ENCODE measurements at places on chromosomes 3 and 15. TPM values are rescaled to one million over a fixed set of nuclear protein-coding genes. Genes with fewer than 3 reads are reported as not detected.

- no peaks in the 10 kb centered on the region for H3K27me3 ChIP-seq
- no peak overlapping the region for H3K4me3 ChIP-seq
- H3K4me1 ChIP-seq: peaks cover 3% of the 10 kb centered on the region
- no peak overlapping the region for H3K27ac ChIP-seq
Observed at GRCh38 chr3:106261396-106261795, 392.6 kb upstream of the CBLB start.

DNA sequence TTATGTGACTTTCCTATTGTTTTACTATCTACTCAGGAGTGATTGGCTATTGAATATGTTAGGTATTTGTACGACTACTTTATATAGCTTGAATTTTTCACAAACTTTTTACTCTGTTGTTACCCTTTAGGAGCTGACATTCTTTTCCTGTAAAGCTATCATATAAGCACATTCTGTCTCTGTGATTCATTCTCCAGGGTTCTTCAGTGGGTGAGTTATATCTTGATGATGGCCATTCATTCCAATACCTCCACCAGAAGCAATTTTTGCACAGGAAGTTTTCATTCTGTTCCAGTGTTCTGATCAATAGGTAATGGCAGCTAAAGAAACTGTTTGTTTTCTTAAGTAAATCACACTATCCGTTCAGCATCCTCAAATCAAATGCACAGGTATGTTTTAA is 10.1 kb upstream of the CAPN3 start:
- DNase-seq: no peak
- H3K27ac ChIP-seq: no peak overlapping the region
- H3K27me3 ChIP-seq: no peaks in the 10 kb centered on the region
- no peaks in the 10 kb centered on the region for H3K4me1 ChIP-seq

GRCh38 chr15:29900237-29901189 is 78.2 kb upstream of the TJP1 start:
- DNase-seq: no peak
- H3K27me3 ChIP-seq: no peaks in the 10 kb centered on the region
- H3K4me1 ChIP-seq: no peaks in the 10 kb centered on the region
- no peak overlapping the region for H3K27ac ChIP-seq

DNA sequence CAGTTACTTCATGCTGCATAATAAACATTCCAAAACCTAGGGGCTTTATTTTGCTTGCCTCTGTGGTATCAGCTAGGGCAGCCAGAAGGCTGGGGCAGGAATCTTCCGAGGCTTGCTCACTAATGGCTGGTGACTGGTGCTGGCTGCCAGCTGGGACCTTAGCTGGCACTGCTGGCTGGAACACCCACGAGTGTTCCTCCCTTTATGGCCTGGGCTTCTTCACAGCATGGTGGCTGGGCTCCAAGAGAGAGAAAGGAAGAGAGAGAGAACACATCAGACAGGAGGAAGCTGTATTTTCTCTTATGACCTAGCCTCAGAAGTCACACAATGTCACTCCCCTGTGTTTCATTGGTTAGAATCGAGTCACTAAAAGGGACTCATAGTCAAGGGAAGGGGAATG is 23.9 kb upstream of the CDCP1 start:
- DNase-seq: no peak
- no peaks in the 10 kb centered on the region for H3K4me1 ChIP-seq
- no peaks in the 10 kb centered on the region for H3K27me3 ChIP-seq
- no peak overlapping the region for H3K27ac ChIP-seq
- no peaks in the 10 kb centered on the region for H3K36me3 ChIP-seq
- H3K4me3 ChIP-seq: no peak overlapping the region

DNA sequence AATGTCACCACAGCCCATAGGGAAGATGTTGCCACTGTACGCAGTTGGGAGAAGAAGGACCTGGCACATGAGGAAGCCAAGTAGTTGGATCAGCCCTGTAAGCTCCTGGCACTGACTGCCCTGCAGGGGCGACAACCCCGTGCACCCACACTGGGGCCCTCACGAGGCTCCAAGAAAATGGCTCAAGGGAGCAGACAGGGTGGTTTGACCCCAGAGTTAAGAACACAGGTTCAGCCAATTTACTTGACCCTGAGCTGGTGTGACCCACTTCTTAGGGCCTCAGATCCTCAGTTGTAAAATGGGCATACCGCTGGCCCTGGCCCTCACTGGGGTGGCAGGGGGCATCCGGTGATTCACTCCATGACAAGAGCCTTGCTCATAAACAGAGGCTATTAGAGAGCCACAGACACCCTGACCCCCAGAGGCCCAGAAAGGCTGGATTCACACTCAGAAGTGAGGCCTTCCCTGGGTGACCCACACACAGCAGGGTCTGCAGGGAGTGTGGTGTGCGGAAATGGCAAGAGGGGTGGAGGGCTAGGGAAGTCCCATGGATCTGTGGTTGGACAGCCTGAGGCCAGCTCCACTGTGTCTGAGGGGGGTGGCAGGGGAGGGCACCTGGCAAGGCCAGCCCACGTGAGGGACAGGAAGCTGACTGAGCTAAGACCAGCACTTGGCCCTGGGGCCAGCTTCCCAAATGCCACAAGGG is 1.7 kb upstream of the HHATL start:
- H3K27me3 ChIP-seq: no peaks in the 10 kb centered on the region
- no peaks in the 10 kb centered on the region for H3K4me1 ChIP-seq
- no peak overlapping the region for H3K4me3 ChIP-seq

The PCOLCE2 gene
- 16.1 TPM for total RNA-seq

The ZNF654 gene
- total RNA-seq: 10.1 TPM

- H3K4me1 ChIP-seq: no peaks in the 10 kb centered on the region
- no peak overlapping the region for H3K4me3 ChIP-seq
- no peaks in the 10 kb centered on the region for H3K36me3 ChIP-seq
- no peak overlapping the region for H3K27ac ChIP-seq
- no peak for DNase-seq
Observed at GRCh38 chr3:149288655-149289054, 44.8 kb downstream of the TM4SF18 start.

GRCh38 chr3:60475096-60475495 is 776.2 kb downstream of the FHIT start:
- H3K27ac ChIP-seq: no peak overlapping the region
- no peak for DNase-seq
- no peaks in the 10 kb centered on the region for H3K27me3 ChIP-seq
- no peak overlapping the region for H3K4me3 ChIP-seq
- no peaks in the 10 kb centered on the region for H3K4me1 ChIP-seq

GRCh38 chr3:142614059-142614626 is 17.9 kb downstream of the PLS1 start:
- no peaks in the 10 kb centered on the region for H3K36me3 ChIP-seq
- no peak for DNase-seq

DNA sequence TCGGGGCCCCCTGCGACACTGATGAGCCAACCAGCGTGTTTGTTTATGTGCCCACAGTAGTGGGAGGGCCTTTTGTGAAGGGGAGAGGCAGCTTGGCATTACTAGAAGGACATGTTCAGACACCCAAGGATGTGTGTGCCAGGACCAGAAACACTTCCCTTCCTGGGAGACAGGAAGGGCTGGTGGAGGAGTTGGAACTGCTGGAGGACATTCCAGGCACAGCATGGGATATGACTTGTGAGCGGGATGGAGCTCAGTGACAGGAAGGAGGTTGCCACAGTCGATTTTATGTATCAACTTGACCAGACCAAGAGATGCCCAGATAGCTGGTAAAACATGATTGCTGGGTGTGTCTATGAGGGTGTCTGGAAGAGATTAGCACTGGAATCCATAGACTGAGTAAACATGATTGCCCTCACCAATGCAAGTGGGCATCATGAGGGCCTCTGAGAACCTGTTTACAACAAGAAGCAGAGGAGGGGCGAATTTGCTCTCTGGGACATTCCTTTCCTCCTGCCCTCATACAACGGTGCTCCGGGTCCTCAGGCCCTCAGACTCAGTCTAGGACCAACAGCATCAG is 106.4 kb upstream of the TLE3 start:
- H3K27me3 ChIP-seq: no peaks in the 10 kb centered on the region
- H3K4me3 ChIP-seq: no peak overlapping the region
- no peak for DNase-seq
- no peaks in the 10 kb centered on the region for H3K36me3 ChIP-seq
- no peak overlapping the region for H3K27ac ChIP-seq
- H3K4me1 ChIP-seq: no peaks in the 10 kb centered on the region

DNA sequence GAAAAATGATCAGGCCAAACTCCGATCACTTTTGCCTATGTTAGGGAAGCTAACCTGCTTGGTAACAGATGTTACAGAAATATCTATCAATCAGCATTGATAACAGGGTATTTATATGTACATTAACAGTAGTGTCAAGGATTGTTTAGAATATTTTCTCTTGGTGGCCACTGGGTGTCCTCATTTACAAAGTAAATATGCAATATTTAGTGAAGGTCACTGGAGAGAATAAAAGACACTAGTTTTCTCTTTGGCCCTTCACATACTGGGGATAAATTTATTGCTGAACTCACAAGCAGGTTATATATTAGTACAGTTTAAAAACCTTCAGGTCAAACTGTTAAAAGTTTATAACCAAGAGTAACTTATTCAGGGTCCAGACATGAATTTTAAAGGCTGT is 69.0 kb downstream of the TIGIT start:
- H3K27me3 ChIP-seq: no peaks in the 10 kb centered on the region
- H3K27ac ChIP-seq: no peak overlapping the region
- no peaks in the 10 kb centered on the region for H3K36me3 ChIP-seq
- DNase-seq: no peak
- H3K4me3 ChIP-seq: no peak overlapping the region
- H3K4me1 ChIP-seq: peaks cover 7% of the 10 kb centered on the region

DNA sequence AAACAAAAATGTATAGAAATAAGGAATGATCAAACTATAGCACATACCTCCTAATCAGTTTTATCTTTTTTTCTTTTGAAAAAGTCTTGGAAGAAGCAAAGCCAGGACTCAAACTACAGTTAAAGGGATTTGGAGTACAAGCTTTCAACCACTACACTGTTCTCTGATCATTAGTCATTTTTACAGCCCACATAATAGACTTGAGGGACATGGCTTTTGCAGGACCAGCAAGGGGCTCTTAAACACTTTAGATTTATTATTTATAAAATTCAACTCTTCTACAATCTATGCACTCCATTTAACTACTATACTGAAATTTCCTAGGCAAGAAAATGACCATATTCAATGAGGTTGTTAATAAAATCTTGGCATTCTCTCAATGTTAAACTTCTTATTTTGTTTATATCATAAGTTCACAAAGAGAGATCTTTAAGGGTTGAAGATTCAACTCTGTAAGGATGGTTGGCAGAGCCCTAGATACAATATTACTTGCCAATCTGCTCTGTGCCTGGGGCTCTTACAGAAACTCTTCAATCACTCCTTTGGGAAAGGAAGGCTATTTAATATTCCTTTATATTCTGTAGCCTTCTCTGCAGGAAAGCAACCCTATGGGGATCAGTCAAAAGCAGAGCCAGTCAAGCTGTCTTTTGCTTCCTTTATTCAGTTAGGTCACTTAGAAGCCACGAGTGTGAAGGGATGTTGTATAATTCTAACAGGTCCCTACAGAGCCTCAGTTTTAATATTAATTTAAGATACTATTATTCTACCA is 557.7 kb upstream of the SGO1 start:
- no peak for DNase-seq
- no peak overlapping the region for H3K4me3 ChIP-seq
- no peaks in the 10 kb centered on the region for H3K4me1 ChIP-seq
- H3K27me3 ChIP-seq: no peaks in the 10 kb centered on the region
- H3K27ac ChIP-seq: no peak overlapping the region

The PDCD6IP gene
- total RNA-seq: 44.8 TPM

GRCh38 chr3:150130404-150131100 is 159.9 kb upstream of the PFN2 start:
- H3K27ac ChIP-seq: no peak overlapping the region
- DNase-seq: no peak
- H3K4me1 ChIP-seq: no peaks in the 10 kb centered on the region
- H3K36me3 ChIP-seq: no peaks in the 10 kb centered on the region
- no peaks in the 10 kb centered on the region for H3K27me3 ChIP-seq

- no peak overlapping the region for H3K4me3 ChIP-seq
- H3K4me1 ChIP-seq: peaks cover 2% of the 10 kb centered on the region
Observed at GRCh38 chr3:192731233-192731632, 3.9 kb upstream of the FGF12 start.

DNA sequence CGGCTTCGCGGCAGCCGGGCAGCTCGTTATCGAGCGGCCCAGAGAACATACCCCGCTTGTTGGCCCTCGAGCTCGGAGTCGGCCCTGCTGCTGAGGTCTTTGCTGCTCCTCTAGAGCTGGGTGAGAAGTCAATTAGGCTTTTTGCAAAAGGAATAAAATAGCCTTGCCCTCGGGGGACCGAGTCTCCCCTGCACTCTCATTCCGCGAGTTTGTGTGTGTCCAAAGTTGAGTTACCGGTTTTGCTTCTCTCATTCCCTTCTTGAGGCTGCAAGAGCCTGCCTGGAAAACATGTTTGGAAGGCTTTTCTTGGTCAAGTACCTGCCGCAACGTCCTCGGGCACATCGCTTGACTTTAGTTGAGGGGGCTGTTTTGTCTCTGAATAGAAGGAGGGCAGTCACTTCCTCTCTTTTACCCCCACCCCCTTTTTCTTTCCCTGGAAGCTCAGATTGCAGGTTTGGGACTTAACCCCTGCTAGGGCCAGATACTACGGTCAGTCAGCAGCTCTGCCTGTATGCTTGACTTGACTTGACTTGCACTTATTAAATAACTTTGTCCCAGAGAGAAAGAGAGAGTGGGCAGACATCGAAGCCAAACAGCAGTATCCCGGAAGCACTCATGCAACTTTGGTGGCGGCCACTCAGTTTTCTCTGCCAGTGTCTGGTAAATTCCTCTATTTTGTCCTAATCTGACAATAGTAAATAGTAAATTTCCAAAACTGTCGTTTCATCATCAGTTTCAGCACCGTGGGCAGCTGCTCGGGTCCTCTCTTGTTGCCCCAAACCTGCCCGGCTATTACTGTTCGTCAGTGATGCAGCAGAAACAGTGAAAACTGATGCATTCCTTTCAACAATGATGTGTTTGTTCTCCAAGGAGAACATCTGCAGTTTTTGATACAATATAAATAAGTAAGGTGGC is 609 bp downstream of the RNF13 start:
- H3K4me1 ChIP-seq: peaks cover 14% of the 10 kb centered on the region
- peak overlapping the region; percentile 100 for H3K27ac ChIP-seq
- H3K4me3 ChIP-seq: peak overlapping the region; percentile 74
- no peaks in the 10 kb centered on the region for H3K27me3 ChIP-seq
- no peaks in the 10 kb centered on the region for H3K36me3 ChIP-seq

GRCh38 chr3:14915636-14916222 is 31.7 kb upstream of the NR2C2 start:
- peaks cover 14% of the 10 kb centered on the region for H3K4me1 ChIP-seq
- no peaks in the 10 kb centered on the region for H3K36me3 ChIP-seq
- no peak for DNase-seq
- no peak overlapping the region for H3K27ac ChIP-seq

DNA sequence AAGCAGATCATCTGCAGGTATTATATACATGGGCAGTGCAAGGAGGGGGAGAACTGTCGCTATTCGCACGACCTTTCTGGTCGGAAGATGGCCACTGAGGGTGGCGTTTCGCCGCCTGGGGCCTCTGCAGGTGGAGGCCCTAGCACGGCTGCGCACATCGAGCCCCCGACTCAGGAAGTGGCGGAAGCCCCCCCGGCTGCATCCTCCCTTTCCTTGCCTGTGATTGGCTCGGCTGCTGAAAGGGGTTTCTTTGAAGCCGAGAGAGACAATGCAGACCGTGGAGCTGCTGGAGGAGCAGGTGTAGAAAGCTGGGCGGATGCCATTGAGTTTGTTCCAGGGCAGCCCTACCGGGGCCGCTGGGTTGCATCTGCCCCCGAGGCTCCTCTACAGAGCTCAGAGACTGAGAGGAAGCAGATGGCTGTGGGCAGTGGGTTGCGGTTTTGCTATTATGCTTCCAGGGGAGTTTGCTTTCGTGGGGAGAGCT is 639 bp downstream of the MKRN3 start:
- no peak overlapping the region for H3K27ac ChIP-seq
- H3K4me1 ChIP-seq: no peaks in the 10 kb centered on the region
- H3K4me3 ChIP-seq: no peak overlapping the region
- no peaks in the 10 kb centered on the region for H3K36me3 ChIP-seq
- DNase-seq: no peak

The PRRT3 gene
- 0.25 TPM for total RNA-seq

The SLC51B gene
- total RNA-seq: 0.25 TPM

The FEZF2 gene
- total RNA-seq: not detected
